ENCODE measurements at places on chromosomes 5 and 9.
A peak's percentile ranks its signal among the peaks of the same experiment; 100 is the strongest.

- DNase-seq: no peak
These were observed 35.0 kb upstream of the GOLM1 start for GRCh38 chr9:86134361-86134760.

GRCh38 chr9:104276709-104277245 is 182.7 kb downstream of the SMC2 start:
- no peak for DNase-seq

GRCh38 chr9:90219548-90220118 is 423.0 kb downstream of the DIRAS2 start:
- DNase-seq: no peak

DNA sequence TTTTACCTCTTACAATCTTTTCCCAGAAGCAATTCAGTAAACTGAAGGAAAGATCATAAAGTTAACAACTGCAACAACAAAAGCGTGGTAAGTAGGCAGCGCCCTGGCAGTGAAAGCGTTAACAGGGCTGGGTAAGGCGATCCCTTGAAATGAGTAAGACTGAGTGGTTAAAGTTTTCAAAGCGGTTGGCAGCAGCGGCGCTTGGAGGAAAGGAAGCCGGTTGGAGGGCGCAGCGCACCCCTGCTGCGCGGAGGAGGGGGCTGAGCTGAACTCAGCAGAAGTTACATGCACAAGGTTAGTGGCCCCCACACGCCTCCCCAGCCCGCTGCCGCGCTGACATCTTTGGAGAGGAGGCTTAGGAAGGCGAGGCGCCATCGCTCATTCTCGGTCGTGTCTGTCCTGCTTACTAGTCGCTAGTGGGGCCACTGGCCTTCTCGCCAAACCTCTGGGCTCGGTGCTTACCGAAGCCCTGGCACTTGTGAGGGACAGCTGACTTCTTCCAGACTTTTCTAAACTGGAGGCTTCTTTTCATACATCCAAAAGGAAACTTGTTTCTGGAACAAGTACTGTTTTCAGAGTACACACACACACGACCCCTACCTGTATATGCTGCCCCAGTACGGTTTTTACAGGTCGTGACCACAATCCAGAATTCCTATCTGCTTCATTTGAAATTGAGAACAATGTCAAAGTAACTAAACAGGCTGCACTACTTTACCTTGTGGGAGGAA is at the start of gene SH3RF2:
TSS of gene SH3RF2 (plus strand) at position 178 of the 731 bp plus-strand sequence. CDS start 1,351 bp downstream, outside the sequence.
- DNase-seq: no peak

- no peak for DNase-seq
These were observed 301.7 kb downstream of the MRPS30 start for GRCh38 chr5:45110399-45110798.

- DNase-seq: no peak
These were observed 421 bp downstream of the RUSC2 start for GRCh38 chr9:35490155-35490909.

DNA sequence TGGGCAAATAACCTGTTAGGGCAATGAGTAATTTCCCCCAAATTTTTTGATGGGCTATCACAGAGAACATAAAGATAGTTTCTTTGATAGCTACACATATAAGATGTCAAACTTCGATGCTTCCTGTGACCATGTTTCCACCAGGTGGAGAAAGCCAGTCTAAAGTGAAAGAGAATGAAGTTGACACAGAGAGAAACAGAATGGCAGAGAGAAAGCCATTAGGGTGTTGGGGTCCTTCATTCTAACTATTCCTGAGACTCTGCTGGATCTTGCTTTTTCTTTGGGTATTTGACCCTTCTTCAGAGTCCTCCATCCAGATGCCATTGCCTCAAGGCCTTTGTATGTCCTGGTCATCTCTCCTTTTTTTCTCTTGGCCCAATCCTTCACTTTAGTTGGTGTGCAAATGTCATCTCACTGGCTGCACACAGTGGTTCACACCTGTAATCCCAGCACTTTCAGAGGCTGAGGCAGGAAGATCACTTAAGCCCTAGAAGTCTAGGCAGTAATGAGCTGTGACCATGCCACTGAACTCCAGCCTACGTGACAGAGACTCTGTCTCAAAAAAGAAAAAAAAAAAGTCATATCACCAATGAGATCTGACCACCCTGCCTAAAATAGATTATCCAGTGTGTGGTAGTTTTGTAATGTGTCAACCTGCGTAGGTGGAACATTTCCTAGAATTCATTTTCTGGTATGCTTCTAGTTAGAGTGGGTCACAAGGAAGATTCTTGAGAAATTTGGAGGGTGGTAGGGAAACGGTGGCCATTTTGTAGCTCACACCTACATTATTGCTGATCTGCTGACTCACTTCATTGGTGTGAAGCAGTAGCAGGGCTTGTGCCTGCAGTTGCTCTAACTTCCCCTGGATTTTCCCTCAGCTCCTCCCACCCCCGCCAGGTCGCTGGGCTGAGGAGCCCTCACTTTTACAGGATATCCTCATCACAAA is 20.8 kb upstream of the KIF2A start:
- DNase-seq: peak; percentile 66

- DNase-seq: no peak
These were observed 27.9 kb upstream of the IFNA14 start for GRCh38 chr9:21267485-21268346.

DNA sequence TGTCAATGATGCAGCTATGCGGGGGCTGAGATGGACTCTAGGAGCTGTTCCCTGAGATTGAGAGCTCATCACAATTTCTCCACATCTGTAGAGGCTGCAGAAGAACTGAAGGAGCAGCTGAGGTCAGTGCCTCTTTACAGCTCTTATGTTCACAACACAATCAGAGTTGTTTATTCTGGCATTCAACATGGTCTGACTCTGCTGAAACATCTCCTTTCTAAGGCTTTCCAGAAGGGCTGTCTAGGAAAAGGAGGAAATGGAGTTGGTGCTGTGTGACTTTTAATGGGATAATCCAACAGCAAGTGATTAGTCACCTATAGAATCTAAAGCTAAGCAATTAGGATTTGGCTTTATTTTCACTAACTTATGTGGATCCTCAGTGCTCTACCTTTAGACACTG is 6.0 kb downstream of the POU5F2 start:
- no peak for DNase-seq

- no peak for DNase-seq
These were observed 133.8 kb upstream of the SLC24A2 start for GRCh38 chr9:19922476-19923118.

DNA sequence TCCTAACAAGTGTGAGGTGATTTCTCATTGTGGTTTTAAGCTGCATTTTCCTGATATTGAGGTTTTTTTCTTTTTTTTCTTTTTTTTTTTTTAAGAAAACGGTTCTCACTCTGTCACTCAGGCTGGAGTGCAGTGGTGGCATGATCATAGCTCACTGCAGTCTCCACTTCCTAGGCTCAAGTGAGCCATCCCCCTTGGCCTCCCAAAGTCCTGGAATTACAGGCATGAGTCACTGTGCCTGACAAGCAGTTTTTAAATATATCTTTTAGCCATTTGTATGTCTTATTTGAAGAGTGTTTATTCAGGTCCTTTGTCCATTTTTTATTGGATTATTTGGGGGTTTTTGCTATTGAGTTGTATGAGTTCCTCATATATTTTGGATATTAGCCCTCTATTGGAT is 53.8 kb downstream of the GCNT1 start:
- DNase-seq: no peak

- DNase-seq: no peak
These were observed 145.5 kb downstream of the ST8SIA4 start for GRCh38 chr5:100757618-100758017.

DNA sequence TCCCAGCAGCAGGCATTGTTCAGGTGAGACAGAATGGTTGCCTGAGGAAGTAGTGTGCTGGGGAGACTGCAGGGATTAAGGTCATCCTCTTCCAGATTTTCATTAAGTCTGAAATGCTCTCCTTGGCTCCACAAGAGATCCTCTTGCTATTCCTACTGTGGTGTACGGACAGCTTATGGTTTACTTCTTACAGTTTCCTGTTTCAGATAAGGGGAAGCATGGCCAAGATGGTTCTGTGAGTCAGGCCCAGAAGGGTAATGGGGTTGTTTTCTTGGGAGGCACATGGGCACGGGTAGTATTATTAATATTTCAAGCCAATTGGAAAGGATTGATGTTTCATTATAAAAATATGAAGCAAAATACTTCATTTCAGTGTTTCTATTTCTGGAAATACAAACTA is 42.9 kb downstream of the GLRX start:
- DNase-seq: no peak
